ENCODE measurements at places on chromosomes 1 and 21. TPM values are rescaled to one million over a fixed set of nuclear protein-coding genes. Genes with fewer than 3 reads are reported as not detected.

The KRTAP13-2 gene
- not detected for total RNA-seq

The INTS7 gene
- total RNA-seq: 21.8 TPM

The AGO3 gene
- total RNA-seq: 8.2 TPM

The FBXO42 gene
- 8.8 TPM for total RNA-seq

The LMX1A gene
- not detected for total RNA-seq

The WDR64 gene
- total RNA-seq: not detected

The A3GALT2 gene
- not detected for total RNA-seq

The TNFRSF8 gene
- not detected for total RNA-seq

The VTCN1 gene
- not detected for total RNA-seq

The PRR9 gene
- total RNA-seq: not detected

The NEGR1 gene
- not detected for total RNA-seq

The SYT11 gene
- 1.3 TPM for total RNA-seq

The SPATA17 gene
- 2.7 TPM for total RNA-seq

The TOMM20 gene
- 123 TPM for total RNA-seq

The KIF21B gene
- total RNA-seq: 3.5 TPM

The GPR3 gene
- total RNA-seq: 1.5 TPM

All from A549 treated with RU486 at 1 μM for 4 hours (cell line).